Activated CD8-positive, alpha-beta memory T cell treated with anti-CD3 and anti-CD28 coated beads for 4 hours (primary cell): ENCODE measurements at places on chromosomes 2 and 18.

DNA sequence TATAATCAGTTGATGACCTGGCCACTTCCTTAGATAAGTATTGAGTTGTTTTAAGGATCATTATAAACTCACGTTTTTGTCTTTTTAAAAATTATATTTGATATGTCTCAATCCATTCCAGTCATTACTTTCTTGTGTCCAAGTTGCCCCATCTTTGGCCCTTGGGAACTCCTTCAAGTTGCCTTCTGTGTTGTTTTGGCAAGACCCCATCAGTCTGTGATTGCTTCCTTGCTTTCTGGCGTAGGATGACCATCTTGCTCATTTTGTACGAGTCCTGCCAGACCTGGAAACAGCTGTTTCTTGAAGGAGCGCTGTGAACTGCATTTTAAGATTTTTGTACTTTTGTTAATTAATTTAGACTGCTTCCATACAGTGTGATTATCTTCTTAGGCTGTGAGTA, 68.9 kb upstream of the ITM2C start:
- DNase-seq: no peak

DNA sequence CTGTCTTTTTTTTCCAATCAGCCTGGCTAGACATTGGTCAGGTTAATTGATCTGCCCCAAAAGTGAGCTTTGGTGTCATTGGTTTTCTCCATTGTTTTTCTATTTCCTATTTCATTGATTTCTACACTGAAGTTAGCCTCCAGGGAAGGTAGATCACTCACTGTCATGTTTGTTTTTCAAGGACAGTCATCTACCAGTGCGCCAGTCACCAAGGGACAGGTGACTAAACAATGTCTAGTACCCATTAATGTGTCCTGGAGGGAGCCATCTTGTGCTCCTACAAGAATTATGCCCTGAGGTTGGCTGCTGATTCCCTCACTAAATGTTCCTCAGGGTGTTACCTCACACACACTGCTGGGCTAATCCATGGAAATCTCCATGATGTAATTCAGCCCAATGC, 17.6 kb upstream of the USP40 start:
- no peak for DNase-seq

DNA sequence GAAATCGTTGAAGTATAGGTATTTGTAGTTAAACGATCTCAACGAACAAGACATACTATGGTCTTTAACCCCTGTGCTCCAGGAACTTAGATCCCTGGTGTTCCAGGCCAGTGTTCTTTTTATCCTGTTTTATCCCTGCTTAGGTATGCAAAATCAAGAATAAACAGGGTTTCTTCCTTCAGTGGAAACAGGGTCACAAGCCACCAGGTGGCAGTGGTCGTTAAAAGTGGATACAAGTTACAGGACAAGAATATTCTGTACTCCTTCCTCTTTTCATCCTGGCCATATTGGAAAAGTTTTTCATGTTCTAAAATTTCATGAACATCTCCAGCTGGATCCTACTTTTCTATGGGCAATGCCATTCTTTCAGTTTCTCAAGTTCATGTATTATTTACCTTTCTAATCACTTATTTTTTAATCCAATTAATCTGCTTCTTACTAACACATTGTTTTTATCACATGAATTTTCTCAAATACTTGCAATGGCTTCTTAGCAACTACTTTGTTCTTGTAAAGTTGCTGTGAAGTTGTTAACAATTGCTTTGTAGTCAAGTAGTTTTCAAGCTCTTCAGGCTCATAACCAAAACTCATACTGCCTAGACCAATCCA, 16.4 kb upstream of the HNMT start:
- no peak for DNase-seq

DNA sequence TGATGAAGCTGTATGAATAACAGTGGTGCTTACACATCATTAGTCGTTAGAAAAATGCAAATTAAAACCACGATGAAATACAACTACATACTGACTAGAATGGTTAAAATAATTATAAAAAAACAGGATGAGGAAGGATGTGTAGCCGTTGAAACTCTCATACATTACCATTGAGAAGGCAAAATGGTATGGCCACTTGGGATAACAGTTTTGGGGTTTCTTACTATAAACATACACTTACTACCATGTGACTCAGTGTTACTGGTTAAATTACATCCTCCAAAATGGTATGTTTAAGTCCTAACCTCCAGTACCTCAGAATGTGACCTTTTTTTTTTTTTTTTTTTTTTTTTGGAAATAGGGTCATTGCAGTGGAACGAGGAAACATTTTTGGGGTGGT, 58.4 kb downstream of the UBE2E3 start:
- no peak for DNase-seq

DNA sequence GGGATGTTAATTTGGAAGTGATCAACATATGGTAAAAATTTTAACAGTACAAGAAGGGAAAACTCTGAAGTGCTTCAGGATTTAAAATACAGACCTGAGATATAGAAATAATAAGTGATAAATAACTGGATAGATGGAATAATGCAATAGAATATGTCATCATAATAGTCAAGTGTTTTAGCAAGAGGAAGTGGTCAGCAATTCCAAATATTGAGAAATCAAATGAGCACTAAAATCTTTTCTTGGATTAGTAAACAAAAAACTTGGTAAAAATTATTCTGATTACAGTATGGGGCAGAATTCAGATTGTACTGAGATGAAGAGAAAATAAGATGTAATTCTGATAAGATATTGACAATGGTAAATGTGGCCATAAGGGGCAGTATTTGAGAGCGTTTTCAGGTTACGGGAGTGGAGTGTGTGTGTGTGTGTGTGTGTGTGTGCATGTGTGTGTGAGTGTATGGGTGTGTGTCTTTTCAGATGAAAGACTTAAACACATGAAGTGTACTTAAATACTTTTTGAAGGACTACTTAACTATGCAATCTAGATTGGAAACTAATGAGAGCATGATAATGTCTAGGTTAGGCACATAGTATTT, 217.9 kb upstream of the ITGA4 start:
- DNase-seq: no peak

GRCh38 chr18:73924836-73925235, 222.8 kb downstream of the FBXO15 start:
- no peak for DNase-seq

GRCh38 chr2:208255557-208256106, 761 bp upstream of the IDH1 start:
- no peak for DNase-seq

- DNase-seq: no peak
Measured at GRCh38 chr2:63432373-63432772, 155.9 kb downstream of the WDPCP start.

DNA sequence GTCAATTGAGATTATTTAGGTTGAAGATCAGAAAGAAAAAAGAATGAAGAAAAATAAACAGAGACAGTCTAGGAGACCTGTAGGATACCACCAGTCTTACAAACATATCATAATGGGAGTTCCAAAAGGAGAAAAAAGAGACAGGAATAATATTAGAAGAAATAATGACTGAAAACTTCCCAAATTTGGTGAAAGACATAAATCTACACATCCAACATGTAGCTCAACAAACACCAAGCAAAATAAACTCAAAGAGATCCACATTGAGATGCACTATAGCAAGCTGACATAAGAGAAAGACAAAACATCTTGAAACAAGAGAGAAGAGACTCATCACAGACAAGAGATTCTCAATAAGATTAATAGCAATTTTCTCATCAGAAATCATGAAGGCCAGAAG, 274.0 kb downstream of the TFCP2L1 start:
- no peak for DNase-seq

GRCh38 chr2:26099933-26100332, 66.0 kb downstream of the RAB10 start:
- DNase-seq: no peak

DNA sequence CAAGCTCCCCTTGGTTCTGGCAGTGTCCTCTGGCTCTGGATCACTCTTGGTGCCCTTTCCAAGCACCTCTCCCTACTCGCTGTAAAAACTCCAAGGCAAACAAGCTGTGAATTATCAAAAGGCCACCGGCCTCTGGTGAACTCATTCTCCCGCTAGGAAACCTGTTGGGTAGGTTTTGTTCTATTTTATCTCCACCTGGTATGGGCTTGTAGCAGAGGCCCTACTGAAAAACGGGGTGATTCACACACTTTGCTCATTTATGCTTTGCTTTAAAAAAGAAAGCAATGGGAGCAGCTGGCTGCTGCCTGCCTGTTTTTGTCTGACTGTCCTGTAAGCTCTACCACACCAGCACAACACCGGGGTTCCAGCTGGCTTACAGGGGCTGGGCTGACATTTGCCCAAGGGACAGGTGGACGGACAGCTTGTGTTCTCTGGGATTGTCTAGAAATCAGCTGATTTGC, 56.8 kb downstream of the SH3BP4 start:
- no peak for DNase-seq

GRCh38 chr2:219803294-219803693, 175.9 kb downstream of the SLC4A3 start:
- no peak for DNase-seq

- no peak for DNase-seq
Measured at GRCh38 chr2:6860296-6860695, 5.4 kb downstream of the CMPK2 start.

DNA sequence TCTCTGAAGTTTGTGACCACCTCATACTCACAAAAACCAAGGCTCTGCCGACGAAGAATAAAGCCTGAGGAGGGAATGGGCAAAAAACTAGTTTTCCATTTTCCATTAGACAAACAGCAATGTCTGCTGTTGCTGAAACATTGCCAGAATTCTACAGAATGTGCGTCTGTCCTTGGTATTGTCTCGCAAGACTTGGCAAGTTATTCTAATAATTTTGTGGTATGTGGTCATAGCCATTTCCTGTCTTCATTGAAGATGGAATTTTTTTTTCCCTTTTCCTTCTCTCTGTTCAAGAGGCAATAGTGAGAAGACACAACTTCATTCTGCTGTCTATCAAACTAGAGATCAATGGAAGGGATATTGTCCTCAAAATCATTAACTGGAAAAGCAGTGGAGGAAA, 296.1 kb downstream of the RND3 start:
- DNase-seq: no peak

DNA sequence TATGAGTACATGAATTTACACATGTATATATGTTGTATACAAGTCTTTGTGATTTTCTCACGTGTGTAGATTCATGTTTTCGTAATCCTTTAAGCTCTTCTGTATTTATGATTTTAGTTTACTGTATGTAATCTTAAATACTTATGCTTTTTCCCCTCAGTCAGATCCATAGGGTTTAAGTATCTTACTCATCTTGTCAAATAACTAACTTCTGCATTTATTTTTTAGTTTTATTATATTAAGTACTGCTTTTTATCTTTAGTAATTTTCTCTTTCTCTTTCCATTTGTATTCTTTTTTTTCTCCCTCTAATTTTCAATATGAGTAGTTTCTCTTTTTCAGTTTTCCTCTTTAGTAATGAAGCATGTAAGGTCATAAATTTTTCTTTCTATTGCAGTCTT, 179.4 kb downstream of the LCLAT1 start:
- no peak for DNase-seq

- no peak for DNase-seq
Measured at GRCh38 chr2:20781656-20782265, 41.1 kb downstream of the LDAH start.

GRCh38 chr18:62812876-62813275, 97.5 kb downstream of the PHLPP1 start:
- DNase-seq: no peak

- DNase-seq: no peak
Measured at GRCh38 chr2:150133623-150134022, 353.8 kb downstream of the RND3 start.

- no peak for DNase-seq
Measured at GRCh38 chr2:210860276-210860675, 303.9 kb downstream of the CPS1 start.

- DNase-seq: no peak
Measured at GRCh38 chr2:230227216-230227615, 1.7 kb downstream of the SP140 start.

DNA sequence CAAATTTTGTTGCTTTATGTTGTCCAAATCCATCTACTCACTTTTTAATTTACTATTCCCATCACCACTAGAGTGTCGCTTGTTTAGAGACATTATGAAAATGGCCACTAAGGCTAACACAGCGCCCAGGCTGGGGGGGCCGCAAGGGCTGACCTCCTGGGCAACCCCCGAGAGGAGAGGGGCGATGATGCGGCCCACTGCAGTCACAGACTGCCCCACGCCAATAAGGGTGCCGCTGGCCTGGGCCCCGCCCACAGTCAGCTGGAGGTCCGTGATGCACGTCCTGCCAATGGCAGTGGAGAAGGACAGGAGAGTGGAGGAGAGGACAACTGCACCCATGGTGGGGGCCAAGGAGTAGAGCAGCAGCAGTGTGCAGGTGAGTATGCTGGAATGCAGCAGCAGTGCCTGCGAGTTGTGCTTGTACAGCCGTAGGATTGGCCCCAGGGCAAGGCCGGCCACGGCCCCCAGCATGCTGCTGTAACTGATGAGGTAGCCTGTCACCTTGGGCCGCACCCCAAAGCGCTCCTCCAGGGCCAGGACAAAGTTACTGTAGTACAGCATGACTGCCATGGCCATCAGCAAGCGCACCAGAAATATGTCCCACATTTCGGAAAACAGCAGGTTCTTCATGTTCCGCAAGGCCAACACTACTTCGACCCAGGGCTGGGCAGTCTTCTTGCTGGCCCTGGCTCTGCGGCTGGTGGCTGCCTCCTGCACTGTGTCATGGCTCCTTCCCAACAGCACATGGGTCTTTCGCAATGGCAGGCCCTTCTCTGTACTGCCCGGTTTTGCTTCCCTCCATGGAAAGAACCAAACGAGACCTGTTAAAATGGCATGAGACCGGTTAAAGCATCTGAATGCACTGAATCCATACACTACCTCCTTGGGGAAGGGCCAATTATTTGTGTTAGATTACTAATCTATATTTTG, 43.2 kb upstream of the TMEM182 start:
- no peak for DNase-seq

GRCh38 chr2:20111311-20112131, 60.1 kb upstream of the LAPTM4A start:
- no peak for DNase-seq
